ENCODE measurements at places on chromosomes 4 and X.

DNA sequence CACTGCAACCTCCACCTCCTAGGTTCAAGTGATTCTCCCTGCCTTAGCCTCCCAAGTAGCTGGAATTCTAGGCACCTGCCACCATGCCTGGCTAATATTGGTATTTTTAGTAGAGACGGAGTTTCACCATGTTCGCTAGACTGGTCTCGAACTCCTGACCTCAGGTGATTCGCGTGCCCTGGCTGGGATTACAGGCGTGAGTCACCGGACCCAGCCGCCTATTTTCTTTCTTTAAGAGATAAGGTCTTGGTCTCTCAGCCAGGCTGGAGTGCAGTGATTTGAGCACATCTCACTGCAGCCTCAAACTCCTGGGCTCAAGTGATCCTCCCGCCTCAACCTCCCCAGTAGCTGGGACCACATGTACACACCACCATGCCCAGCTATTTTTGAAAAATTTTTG, 166.5 kb downstream of the DHRSX start:
- DNase-seq, result no peak

DNA sequence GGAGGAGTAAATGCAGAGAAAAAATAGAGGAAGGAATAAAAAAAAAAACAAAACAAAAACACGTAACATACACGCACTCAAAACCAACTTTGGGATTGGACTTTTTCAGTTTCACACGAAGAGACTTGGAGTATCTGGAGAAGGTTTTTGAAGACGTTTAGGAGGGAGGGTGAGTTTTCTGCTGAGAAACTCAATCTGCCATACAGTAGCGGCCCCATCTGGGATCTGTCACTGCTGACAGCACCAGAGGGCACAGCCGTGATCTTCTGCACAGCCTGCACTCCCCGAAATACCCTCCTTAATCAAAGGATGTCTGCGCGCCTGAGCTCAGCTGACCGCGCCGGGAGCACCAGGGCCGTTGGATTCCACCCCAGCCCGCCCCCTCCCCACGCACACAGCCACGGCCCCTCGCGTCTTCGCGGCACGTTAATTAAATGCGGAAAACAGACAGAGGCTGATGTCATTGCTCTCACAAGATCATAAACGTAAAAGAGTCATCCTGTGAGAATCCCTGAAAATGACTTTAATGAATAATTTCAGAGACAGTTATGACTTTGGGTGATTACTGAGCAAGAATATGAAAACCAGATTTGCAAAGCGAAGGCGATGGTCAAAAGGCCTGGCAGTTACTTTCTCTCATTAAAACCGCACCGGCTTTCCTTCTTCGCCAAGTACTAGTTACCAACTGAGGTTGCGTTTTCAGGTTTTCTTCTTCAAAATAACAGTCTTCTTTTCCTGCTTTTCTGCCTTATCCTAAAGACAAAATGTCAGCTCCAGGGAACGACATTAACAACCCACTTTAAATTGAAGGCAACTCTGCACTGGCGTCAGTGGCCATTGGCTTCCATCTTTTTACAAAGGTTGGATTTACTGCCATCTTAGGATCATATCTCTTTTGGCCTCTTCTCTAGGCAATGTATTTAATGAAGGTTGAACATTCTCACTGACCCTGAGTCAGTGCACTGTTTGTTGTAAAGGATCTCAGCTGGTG, 10.6 kb downstream of the HAND2 start:
- no peak for DNase-seq

DNA sequence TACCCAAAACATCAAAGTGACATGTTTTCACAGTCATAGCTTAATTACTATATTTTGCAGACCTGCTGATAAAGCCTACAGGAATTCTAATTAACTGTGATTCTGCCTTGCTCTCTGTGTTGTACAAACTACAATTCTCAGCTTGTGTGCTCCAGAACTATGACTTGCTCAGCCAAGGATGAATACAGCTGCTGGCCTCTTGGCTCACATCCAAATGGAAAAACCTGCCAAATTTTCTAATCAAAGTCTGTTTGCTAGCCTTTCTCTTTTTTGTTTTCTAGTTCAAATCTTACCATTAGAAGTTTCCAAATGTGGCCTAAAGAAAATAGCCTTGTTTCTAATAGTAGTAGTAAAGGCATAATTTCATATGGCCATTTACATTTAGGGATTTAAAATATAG, 1176.8 kb downstream of the FAM133A start:
- DNase-seq, result no peak

DNA sequence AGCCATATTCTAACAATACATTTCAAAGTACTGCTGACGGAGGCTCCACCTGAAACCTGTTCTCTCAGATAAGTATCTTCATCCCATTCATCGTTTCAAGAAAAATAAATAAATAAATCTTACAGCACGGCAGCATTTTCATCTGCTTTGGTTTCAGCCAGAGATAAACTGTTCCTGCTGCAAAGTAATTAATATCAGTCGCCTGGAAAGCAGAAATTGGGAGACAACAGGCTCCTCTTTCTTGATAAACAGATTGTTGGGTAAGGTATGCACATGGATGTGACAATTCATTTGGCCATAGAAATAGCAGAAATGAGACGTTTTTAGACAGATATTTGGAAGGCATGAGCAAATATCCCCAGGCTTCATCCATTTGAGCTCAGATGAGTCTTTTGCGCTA, 110.4 kb downstream of the PPARGC1A start:
- DNase-seq, result no peak

- DNase-seq, result peak; percentile 14
Measured at GRCh38 chr4:82515705-82516104, 46.1 kb downstream of the TMEM150C start.

DNA sequence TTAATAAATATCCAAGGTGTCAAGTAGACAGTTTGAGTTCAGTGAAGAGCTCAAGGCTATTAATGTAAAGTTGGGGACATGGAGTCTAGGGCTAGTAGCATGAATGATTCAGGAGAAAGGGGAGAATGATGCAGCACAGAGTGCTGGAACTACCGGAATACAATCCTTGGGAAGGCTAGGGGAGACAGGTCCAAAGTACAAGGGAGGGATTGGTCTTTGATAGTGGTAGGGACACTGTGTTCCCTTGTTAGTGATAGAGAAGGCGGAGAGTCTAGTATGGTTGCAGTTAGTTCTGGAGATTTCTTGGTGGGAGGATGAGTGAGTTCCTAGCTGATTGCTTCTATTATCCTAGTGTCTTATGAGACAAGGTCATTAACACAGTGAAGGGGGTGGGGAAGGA, 8.7 kb downstream of the GCNA start:
- no peak for DNase-seq

DNA sequence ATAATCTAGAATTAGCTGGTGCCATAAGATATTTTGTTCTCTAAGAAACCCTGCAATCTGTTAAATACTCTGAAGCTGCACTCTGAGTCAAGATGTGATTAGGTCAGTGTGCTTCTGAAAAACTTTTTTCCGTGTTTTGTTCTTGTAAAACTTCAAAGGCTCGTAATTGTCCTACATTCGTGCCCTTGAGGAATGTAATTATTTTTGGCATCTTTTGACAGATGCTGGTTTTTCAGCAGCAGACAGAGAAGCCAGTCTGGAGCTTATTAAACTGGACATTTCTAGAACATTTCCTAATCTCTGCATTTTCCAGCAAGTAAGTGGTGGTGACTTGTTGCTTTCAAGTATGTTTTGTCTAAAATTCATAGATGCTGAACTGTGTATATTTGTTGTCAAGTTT, 36.8 kb upstream of the TADA2B start:
- no peak for DNase-seq

GRCh38 chr4:151842430-151843079, 81.7 kb upstream of the GATB start:
- DNase-seq, result no peak

GRCh38 chr4:53173576-53173975, 192.3 kb downstream of the SCFD2 start:
- DNase-seq, result no peak

GRCh38 chr4:3377557-3377956, 64.2 kb upstream of the HGFAC start:
- DNase-seq, result no peak

GRCh38 chrX:153649915-153650782, 3.1 kb downstream of the DUSP9 start:
- no peak for DNase-seq

DNA sequence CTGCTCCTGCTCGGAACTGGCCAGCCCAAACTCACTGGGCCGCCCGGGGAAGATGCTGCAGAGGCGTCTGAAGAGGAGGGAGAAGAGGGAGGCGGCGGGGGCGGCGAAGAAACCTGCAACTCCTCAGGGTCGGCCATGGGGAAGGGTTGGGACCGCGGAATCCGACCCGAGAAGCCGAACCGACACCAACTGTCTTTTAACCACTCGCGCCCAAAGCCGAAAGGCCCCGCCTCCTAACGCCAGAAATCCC, at the start of gene C4orf46:
Gene C4orf46, minus strand, starts transcription at position 223 of the 250 bp plus-strand sequence. Its CDS starts 86 bp downstream, at position 137.
- DNase-seq, result no peak

- no peak for DNase-seq
Measured at GRCh38 chrX:150547375-150548115, 20.9 kb upstream of the MTM1 start.

- no peak for DNase-seq
Measured at GRCh38 chr4:8427262-8427661, 13.3 kb downstream of the ACOX3 start.

DNA sequence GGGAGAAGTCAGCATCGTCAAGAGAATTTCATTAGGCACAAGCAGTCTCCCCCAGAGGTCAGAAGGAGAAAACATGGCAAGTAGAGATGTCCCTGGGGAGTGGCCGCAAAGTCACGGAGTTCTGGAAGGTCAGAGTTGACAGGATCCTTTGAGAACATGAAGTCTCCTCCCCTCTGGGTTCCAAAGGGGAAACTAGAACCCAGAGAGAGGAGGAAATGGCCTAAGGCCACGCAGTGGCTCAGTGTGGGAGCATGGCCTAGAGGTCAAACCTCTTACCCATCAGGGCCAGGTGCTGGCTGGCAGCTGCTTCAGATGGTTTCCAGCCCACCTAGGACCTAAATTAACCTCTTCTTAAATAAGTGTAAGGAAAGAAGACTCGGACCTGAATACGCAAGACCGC, 884 bp downstream of the IDH3G start:
- DNase-seq, result no peak

DNA sequence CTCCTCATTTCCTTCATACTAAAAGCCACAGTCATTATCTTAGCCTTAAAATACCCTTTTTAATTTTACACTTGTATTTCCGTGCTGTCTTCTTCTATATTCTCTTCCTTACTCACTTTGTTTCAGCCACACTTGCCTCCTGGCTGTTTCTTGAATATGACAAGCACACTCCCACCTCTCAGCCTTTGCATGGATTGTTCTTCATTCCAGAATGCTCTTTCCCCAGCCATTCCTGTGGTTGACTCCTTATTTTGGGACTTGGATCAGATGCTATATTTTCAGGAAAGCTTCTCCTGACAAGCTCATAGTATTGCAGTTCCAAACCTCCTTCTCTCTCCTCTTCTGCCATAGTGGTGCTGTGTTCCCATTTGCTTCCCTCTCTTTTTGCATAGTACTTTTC, 291.3 kb downstream of the PDHA2 start:
- no peak for DNase-seq

GRCh38 chr4:174627473-174627872, 105.2 kb upstream of the HPGD start:
- DNase-seq, result no peak

- DNase-seq, result no peak
Measured at GRCh38 chr4:125784741-125785140, 470.0 kb downstream of the FAT4 start.

DNA sequence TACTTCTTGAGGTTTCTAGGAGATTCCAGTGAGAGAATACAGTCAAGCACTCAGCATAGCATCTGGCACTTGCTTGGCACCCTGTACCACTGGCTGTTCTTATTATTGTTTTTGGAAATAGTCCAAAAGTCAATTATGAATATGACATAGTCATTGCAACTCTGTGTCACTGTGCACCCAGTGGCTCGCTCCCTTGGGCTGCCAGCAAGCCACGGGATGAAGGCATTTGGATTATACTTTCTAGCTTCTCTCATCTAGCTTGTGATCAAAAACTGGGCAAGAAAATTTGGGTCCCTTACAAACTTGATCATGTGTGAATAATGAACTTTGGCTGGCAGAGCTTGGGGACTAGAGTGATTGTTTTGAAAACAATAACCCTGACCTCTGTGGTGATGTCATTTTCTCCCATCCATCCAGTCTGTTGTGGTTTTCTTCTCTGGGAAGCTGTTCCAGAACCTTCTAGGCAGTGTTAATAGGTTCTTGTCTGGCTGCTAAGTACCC, 32.7 kb upstream of the LIMCH1 start:
- DNase-seq, result no peak

DNA sequence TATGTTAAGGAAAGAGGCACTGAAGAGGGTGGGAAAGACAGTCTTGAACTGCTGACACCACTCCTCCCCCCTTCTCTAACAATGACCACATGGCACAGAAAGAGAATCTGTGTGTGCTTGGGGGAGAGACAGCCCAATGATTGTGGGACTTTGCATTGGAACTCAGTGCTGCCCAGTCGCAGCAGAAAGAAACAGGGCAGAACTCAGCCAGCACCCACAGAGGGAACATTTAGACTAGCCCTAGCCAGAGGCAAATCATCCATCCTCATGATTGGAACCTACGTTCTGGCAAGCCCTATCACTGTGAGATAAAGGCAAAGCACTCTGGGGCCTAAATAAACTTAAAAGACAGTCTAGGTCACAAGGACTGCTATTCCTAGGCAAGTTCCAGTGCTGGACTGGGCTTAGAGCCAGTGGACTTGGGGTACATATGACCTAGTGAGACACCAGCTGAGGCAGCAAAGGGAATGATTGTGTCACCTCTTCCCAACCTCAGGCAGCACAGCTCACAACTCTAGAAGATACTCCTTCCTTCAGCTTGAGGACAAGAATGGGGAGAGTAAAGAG, 132.8 kb upstream of the S100G start:
- no peak for DNase-seq

GRCh38 chr4:3295837-3296624, 3.2 kb downstream of the RGS12 start:
- no peak for DNase-seq

GRCh38 chr4:153676984-153677383, 7.1 kb upstream of the TLR2 start:
- peak; percentile 33 for DNase-seq

GRCh38 chrX:67351411-67351810, 192.4 kb upstream of the AR start:
- DNase-seq, result no peak

GRCh38 chrX:63394872-63395271, 43.7 kb upstream of the SPIN4 start:
- DNase-seq, result no peak

DNA sequence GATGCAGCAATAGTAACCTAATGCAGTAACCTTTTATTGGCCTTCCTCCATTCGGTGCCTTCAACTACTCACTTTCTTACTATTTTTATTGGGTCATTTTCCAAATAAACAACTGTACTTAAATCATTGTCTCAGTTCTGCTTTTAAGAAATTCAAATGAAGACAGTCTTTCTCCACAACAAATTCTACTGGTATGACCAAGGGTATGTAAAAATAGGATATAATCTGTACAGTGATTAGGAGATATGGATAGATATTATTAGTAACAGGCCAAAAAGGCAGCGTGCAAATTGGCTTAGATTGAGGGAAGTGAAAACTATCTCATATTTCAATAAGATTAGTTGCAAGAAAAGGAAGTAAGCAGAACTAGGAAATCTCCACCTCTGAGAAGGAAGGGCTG, 177.4 kb upstream of the PPP1R2C start:
- DNase-seq, result no peak

GRCh38 chr4:78749972-78750727, 26.0 kb upstream of the BMP2K start:
- no peak for DNase-seq
